NCI-H1417 treated with DMSO at 0.1 percent for 48 hours (cell line): ENCODE measurements at places on chromosomes 4 and X.

GRCh38 chr4:77332696-77333270, 175.8 kb downstream of the CCNG2 start:
- no peak for DNase-seq

DNA sequence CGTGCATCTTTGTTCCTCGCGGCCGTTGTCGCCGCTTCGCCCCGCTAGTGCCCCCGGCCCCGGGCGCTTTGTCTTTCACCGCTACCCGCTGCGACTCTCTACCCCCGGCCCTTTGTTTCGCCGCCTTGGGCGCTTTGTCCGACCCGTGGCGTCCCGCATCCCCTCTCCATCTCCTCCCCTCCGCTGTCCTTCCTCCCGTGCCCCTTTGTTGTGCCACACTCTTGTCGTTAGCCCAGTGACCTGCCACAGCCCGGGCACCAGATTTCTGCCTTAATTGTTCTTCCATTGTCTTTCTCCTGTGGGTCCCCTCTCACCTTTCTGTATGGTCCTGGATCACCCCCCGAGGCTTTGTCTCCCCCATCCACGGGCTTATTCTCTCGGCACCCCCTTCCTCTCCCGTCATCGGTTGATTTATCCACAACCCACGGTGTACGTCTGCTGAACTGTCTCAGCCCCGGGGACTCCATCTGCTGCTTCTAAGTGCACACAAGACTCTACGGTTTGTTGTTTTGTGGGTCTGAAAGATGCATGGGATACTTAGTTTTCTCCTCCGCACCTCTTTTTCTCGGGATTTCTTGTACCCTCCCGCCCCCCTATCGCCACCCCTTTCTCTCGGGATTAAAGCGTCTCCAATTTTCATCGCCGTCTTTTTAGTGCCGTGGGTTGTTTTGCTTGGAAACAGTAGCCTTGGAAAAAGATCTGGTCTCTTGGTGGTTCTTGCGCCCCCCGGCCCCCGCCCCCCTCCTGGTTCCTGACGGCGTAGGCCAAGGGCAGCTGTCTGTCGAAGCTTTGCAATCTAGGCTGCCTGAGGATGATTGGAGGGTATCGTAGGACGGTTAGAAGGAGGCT, 783 bp downstream of the RBPJ start:
- DNase-seq = no peak

- DNase-seq = no peak
Observed at GRCh38 chr4:26893491-26893890, 32.9 kb downstream of the STIM2 start.

GRCh38 chr4:173494013-173494970, 35.7 kb downstream of the HAND2 start:
- no peak for DNase-seq

- DNase-seq = peak; percentile 46
Observed at GRCh38 chr4:153152501-153153338, 51.5 kb upstream of the TRIM2 start.

DNA sequence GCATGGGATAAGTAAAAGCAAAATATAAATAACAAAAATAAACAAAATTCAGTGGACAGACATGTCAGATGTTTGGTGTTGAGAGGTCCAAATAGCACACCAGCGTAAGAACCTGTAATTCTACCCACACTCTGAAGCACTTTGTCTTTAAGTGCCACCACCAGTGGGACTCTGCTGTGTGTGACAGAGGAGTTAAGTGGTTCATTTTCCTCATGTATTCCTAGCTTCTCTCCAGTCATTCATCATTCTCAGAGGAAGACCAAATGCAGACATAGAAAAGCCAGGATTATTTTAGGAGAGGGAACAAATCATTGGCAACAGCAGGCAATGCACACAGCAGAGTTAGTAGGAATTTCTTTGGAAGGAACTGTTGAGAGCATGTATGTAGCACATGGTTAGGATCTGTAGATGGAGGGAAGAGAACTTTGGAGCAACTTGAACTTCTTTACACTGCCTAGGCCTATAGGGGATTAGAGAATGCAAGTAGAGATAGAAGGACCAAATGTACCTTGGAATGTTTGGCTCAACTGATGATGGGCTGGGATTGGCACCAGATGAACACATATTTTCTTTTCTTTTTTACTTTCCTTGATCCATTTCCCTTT, 43.0 kb upstream of the ARHGAP24 start:
- DNase-seq = no peak

DNA sequence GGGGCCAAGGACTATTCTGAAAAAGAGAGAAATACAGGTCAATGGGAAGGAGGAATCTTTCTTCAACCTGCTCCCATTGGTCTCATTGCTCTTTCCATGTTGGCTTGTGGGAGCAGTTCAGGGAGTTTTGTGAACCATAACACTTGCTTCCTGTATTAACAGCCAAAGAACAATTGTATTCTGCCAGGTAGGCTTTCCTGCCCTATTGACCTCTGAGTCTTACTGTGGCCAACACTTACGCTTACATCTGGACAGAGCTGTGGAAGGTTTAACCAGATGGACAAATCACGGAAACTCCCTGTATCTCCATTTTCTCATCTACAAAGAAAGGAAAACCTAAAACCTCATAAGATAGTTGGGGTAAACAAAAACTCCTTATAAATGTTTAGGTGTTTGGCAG, 30.7 kb downstream of the MID1IP1 start:
- no peak for DNase-seq

DNA sequence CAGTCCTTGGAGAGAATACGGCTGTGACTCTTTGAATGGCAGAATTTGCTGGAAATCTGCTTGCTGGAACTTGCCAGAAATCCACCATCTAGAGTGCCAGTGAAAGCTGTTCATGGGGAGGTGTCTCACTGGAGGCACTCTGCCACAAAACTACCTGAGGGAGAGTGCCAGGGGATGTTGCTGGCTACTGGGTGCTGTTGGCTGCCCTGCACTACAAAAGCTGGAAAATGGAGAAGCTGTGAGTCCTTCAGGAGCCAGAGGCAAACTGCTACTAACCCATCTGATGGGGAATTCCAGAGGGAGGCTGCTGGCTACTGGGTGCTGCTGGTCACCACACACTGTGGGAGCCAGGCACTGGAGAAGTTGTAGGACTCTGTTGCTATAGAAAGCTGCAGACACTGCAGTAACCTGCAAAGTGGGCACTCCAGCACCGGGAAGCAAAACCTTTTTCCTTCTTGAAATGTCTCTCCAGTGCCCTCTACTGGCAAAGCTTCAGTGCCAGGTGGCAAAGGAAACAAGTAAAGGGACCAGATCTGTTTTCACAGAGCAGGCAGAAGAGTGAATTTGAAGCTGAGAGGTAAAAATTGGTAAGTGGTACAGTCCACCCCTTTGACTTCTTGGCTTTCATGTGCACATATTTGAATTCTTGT, 47.8 kb upstream of the HSD17B10 start:
- DNase-seq = peak; percentile 36

DNA sequence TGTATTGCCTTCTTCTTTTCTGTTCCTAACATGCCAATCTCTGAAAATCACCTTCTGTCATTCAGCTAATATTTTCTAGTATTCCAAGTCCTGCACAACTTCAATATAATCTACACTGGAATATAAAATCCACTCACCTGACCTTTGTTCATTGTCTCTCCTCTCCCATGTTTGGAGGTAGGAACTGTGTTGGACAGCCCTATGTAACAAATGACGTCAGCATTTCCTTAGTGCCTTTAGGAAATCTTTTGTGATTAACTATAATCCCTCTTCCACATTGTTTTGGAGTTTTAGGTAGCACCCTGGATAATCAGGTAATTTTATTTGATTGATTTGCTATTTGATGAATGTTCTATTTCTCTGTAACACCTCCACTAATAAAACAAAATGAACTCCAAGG, 814.8 kb upstream of the PRKX start:
- no peak for DNase-seq
